Left lung (tissue), 14 donors: ENCODE measurements at places on chromosomes 4 and X. TPM values are rescaled to one million over a fixed set of nuclear protein-coding genes. Genes with fewer than 3 reads are reported as not detected.

DNA sequence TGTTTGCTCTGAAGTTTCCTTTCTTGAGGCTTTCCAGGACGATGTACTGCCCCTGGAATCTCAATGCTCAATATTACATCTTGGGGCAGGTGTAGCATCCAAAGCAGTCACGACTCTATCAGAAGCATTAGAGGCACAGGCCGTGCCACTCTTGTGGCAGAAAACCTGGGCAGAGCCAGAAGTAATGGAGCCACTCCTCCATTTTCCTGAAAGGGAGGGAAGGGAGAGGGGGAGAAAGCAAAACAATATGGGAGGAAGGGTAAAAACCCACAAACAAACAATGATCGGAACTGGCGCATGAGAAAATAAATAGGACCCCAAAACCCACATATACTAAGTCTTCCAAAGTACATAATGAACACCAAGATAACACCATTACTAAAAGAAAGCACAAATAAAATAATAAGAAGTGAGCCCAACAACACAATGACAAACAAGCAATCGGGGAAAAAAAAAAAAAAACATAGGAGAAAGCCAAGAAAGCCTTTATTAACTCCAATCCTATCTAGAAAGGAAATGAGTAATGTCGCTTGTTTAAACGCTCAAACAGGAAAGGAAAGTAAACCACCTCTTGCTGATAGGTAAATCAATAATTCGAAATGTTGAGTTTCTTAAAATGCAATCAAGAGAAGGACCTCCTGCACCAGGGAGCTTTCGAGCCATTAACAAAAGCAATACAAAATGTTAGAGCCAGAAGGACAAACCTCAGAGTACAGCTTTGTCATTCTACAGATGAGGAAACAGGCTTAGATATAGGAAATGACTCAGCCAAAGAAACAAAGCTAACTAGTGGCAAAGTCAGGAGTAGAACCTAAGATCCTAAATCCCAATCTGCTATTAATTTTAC, 117.4 kb downstream of the ATRX start:
- H3K4me3 ChIP-seq = no peak overlapping the region
- no peaks in the 10 kb centered on the region for H3K4me1 ChIP-seq
- no peak overlapping the region for H3K27ac ChIP-seq
- H3K36me3 ChIP-seq = no peaks in the 10 kb centered on the region
- DNase-seq = no peak

DNA sequence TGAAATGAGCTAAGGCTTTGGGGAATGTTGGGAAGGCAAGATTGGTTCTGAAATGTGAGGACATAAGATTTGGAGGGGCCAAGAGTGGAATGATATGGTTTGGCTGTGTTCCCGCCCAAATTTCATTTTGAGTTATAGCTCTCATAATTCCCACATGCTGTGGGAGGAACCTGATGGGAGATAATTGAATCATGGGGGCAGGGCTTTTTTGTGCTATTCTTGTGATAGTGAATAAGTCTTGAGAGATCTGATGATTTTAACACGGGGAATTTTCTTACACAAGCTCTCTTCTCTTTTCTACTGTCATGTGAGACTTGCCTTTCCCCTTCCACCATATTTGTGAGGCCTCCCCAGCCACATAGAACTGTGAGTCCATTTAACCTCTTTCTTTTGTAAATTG, 157.6 kb upstream of the C1QTNF7 start:
- H3K4me1 ChIP-seq = no peaks in the 10 kb centered on the region
- no peak overlapping the region for H3K4me3 ChIP-seq
- H3K36me3 ChIP-seq = no peaks in the 10 kb centered on the region
- no peaks in the 10 kb centered on the region for H3K27me3 ChIP-seq
- no peak overlapping the region for H3K27ac ChIP-seq

The XPNPEP2 gene
- 2.6 TPM for total RNA-seq

- no peaks in the 10 kb centered on the region for H3K27me3 ChIP-seq
- H3K4me3 ChIP-seq = no peak overlapping the region
- H3K4me1 ChIP-seq = no peaks in the 10 kb centered on the region
- no peak overlapping the region for H3K27ac ChIP-seq
- H3K36me3 ChIP-seq = no peaks in the 10 kb centered on the region
- DNase-seq = no peak
These were observed 66.3 kb downstream of the ZFYVE28 start for GRCh38 chr4:2352171-2352570.
